ENCODE measurements at places on chromosomes 4 and X.

DNA sequence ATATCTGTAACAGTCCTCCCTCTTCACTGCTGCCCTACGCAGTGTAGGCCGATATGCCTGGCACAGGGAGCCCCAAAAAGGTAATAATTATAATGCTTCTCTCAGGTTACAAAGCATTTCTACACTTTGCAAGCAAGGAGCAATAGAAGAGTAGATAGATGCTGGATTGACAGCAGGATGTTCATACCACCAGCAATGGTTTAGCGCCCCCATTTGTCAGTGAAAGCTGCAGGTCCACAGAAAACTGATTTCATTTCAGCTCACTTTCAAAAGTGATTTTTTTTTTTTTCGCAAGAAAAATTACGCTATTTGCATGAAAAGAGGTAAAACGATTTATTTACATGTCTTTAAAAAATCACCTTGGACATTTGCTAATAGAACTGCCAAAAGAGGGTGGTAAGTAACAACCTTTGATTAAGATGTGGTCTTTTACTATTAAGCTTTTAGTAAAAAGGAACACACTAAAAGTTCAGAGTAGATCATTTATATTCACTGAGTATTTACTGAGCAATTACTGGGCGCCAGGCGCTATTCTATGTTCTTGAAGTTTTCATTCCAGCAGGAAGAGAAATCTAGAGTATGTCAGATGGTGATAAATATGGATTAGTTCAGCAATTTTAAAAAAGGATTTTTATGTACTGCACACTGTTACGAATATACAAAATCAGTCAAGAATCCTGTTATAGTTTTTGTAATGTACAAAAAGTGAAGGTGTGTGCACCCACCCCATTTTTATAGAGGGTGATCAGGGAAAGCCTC, 34.4 kb downstream of the HPF1 start:
- DNase-seq = no peak

- no peak for DNase-seq
Observed at GRCh38 chrX:17020851-17021821, 74.7 kb downstream of the REPS2 start.

DNA sequence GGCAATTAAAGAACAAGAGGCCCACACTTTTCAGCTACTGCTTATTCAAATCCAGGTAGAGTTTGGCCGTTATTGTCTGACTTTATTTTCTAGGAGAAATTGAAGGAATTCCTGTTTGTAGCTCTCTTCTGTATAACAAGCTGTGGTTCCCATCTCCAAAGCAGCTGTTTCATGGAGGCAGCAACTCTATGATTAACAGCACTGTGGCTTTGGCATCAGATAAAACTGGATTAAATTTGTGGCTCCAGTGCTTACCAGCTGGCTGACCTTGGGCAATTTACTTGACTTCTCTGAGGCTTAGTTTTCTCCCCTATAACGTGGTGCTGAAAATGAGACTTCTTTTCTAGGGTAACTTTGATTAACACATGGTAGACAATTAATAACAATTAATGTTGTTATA, 28.1 kb downstream of the SLC30A9 start:
- no peak for DNase-seq

DNA sequence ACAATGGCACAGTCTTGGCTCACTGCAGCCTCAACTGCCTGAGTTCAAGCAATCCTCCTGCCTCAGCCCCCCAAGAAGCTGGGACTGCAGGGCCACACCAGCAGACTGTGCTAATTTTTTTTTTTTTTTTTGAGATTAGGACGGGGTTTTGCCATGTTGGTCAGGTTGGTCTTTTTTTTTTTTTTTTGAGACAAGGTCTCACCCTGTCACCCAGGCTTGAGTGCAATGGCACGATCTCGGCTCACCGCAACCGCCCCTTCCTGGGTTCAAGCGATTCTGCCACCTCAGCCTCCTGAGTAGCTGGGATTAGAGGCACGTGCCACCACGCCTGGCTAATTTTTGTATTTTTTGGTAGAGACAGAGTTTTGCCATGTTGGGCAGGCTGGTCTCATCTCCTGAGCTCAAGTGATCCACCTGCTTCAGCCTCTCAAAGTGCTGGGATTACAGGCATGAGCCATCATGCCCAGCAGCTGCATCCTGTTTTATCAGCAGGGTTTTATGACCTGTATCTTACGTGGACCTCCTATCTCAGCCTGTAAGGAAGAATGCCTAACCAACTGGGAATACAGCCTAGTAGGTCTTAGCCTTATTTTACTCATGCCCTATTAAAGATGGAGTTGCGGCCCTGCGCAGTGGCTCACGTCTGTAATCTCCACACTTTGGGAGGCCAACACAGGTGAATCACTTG, 13.2 kb upstream of the MRPL1 start:
- no peak for DNase-seq

- DNase-seq = no peak
Observed at GRCh38 chr4:121192480-121192879, 28.4 kb upstream of the TNIP3 start.

GRCh38 chr4:85968945-85969819, 390.7 kb downstream of the MAPK10 start:
- no peak for DNase-seq

DNA sequence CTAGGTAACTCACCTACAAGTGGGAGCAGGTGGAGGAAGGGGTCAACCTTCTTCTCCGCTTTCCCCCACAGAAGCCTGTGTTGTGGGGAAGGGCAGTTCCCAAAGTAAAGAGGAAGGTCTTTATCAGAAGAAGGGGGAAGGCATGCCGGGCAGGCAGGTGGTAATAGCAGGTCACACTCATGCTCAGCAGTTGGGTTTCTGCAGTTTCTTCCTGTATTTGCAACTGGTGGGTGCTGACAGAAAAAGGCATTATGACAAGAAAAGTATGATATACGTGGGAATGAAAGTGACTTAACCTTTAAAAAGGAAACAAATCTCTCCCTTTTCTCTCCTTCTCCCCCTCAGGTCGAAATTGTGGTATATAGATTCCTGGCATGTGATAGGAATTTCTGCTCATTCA, 3.7 kb downstream of the MTMR1 start:
- no peak for DNase-seq

DNA sequence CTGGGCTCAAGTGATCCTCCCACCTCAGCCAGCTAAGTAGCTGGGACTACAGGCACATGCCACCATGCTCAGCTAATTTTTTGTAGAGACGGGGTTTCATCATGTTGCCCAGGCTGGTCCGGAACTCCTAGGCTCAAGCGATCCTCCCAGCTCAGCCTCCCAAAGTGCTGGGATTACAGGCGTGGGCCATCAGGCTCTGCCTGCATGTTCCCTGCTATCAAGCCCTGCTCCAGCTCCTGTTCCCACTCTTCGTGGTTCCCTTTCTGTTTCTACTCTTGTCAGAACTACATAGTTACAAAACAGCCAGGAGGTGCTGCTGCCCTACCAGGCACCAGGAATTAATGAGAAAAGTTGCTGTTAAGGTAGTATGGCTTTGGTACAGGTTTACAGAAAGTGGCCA, 8.7 kb downstream of the TIMP1 start:
- DNase-seq = no peak

DNA sequence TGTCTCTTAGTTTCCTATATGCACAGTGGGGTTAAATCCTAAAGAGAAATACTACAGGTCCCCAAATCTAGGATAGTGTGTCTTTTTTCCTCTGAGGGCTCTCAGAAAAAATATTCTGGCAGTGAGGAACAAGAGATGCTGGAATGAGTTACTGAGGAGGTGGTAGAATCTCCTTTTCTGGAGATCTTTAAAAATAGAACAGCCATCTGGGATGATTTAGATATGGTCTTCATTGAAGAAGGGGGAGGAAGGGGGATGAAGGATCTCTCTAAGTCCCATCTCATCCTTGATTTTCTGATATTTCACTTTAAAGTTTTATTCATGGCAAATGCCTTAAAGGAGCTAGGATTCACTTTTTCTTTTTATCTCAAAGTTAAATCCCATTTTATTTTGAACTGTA, 235.0 kb downstream of the MAML3 start:
- DNase-seq = no peak

- no peak for DNase-seq
Observed at GRCh38 chr4:103303011-103303410, 104.9 kb upstream of the CENPE start.

GRCh38 chr4:87007528-87008446, 73.0 kb downstream of the AFF1 start:
- DNase-seq = no peak

DNA sequence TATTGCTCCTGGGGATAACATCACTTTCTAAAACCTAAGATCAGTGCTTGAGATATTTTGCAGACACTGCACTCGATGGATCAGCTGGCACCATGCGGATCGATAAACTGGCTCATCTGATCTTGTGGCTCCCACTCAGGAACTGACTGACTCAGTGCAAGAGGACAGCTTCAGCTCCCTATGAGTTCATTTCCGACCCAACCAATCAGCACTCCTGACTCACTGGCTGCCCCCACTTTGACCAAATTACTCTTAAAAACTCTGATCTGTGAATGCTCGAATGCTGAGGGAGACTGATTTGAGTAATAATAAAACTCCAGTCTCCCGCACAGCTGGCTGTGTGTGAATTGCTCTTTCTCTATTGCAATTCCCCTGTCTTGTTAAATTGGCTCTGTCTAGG, 110.1 kb downstream of the ANAPC4 start:
- DNase-seq = no peak

- no peak for DNase-seq
Observed at GRCh38 chr4:7169134-7169533, 23.2 kb upstream of the SORCS2 start.

DNA sequence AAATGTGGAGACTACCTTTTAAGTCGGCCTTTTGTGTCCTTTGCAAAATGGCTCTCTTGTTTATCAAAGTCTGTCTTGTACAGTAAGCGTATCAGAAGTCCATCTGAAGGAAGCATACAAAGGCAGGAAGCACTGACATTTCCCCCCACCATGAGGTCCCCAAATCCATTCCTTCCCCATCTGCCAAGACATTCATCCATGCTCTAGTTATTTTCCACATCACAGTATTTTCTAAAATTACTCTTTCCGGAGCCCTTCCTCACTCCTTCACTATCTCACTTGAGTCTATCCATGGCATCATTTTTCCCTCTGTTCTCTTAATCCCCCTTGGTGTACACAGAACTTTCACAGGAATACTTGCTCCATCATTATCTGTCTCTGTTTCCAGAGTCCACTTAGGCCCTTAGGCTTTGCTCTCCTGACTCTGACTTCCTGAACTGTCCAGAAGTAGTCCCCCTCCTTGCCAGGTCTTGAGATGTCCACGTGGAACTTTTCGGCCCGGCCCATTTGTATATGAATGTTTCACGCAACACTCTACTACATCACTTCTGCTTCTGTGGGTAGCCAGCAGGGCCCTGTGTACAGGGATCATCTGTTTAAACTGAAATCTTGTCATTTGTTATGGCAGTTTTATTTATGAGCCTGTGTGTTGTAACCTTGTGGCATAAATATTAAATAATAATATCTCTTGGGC, 2.1 kb downstream of the SEL1L3 start:
- no peak for DNase-seq

GRCh38 chr4:114598191-114599121, at the start of gene UGT8:
Gene UGT8 (plus strand): TSS chr4:114598807. CDS start chr4:114622881, 24,074 bp downstream.
- DNase-seq = no peak

DNA sequence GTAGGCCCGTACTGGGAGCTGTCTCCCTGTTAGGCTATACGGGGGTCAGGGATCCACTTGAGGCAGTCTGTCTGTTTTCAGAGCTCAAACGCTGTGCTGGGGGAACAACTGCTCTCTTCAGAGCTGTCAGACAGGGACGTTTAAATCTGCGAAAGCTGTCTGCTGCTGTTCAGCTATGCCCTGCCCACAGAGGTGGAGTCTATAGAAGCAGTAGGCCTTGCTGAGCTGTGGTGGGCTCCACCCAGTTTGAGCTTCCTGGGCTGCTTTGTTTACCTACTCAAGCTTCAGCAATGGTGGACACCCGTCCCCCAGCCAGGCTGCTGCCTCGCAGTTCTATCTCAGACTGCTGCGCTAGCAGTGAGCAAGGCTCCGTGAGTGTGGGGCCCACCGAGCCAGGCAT, 27.3 kb upstream of the PHEX start:
- no peak for DNase-seq

- DNase-seq = no peak
Observed at GRCh38 chr4:140249351-140249750, 95.4 kb upstream of the MAML3 start.

DNA sequence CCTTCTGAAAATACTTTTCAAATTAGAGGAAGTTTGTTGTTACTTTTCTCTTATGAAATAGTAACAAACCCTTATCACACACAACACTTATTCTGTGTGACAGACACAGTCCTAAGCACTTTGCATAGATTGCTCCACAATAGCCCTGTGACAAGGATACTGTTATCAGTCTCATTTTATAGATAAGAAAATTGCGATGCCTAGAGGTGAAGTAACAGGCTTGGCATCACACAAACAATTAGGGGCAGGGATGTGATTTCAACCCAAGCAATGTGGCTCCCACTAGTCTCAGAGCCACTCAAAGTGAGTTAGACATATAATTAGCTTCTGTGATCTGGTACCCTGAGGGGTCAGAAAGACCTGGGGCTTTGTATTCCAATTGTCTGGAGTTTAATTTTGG, 339.9 kb downstream of the FBXO8 start:
- no peak for DNase-seq

GRCh38 chrX:37405956-37406355, 56.8 kb downstream of the PRRG1 start:
- DNase-seq = peak; percentile 44

- no peak for DNase-seq
Observed at GRCh38 chrX:118115953-118116712, 477 bp downstream of the KLHL13 start.

DNA sequence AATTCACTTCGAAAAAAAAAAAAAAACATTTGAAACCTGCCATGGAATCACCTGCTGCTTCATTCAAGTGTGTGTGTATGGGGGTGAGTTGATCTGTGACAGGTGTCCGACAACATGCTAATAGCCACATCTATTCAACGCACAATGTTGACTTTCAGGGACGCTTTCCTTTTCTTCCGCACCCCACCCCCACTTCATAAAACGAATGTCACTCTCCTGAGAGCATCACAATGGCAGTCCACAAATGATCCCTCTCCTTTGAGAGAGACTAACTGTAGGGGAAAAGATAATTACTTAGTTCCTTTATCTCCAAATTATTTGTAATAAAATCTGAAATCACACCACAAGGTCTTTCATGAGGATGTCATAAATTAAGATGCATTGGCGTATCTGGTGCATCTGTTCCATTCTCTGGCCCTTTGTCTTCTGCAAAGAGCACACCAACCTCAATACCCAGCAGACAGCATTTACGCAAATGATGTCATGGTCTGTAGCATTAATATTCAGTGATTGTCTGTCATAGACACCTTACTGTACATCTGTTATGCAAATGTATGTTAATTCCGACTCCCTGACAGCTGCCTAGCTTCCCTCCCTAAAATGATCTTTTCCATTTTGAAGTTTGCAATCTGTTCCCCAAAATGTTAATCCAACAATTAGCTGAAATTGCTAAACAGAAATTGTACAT, 640.0 kb upstream of the BOD1L1 start:
- no peak for DNase-seq

GRCh38 chrX:19660604-19661255, 145.4 kb upstream of the MAP3K15 start:
- no peak for DNase-seq

DNA sequence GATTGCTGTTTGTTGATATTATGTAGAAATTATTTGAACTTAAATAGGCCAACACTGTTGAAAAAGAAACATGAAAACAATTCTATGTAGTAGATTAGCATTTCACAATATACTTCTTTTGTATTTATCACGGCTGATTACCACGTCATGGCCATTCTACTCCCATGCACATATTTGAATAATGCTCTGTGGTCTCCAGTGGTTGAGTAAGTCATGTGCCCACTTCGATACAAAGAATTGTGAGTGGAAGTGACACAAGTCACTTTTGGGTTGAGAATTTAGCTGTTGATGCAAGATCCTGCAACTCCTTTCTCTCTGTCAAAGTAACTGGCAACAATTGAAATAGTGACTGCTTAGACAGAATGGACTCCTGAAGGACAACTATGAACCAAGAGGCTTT, 6.7 kb upstream of the FSTL5 start:
- DNase-seq = no peak
